ENCODE measurements at places on chromosomes 6 and 20.
A peak's percentile ranks its signal among the peaks of the same experiment; 100 is the strongest.

DNA sequence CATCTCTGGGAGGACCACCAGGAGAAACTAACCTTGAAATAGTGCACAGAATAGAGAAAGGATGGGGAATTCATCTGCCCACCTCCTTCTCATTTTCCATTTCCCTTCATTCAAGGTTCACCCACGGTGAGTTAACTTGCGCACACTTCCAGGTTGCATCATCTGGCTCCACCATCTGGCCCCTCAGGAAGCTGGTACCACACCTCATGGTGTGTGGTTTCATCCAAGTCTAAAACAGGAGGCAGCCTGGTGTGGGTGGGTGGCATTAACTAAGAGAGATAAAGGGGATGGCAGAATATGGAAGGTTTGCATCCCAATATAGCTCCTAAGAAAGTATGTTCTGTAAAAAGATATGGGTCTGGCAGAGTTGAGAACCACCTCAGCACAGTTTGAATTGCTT, 3.8 kb downstream of the ZNF334 start:
- peak; percentile 52 for DNase-seq

DNA sequence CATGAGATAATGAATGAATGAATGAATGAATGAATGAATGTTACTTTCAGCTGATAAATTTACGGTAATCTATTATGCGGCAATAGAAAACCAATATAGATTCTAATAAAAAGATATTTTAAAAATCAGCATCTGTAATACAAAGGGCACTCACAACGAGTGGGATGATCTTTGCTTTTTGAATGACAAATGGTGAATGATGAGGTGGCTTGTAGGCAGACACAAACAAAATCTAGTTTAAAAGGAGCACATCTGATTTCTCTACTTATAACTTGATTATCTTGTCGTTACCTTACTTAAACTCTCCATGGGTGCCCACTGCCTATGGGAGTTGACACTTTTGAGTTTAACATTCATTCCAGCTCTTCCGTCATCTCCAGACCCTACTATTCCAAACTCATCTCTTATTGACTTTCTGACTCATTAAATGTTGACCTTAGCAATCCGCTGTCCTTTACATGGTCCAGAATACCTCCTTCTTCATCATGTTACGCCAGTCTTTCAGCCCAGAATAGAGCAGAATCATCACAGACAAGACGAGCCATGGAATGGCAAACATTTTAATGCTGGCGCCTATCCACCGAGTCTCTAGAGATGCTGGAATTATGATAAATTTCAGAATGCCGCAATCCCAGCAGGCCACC, 41.3 kb downstream of the NHLRC1 start:
- DNase-seq, result no peak

DNA sequence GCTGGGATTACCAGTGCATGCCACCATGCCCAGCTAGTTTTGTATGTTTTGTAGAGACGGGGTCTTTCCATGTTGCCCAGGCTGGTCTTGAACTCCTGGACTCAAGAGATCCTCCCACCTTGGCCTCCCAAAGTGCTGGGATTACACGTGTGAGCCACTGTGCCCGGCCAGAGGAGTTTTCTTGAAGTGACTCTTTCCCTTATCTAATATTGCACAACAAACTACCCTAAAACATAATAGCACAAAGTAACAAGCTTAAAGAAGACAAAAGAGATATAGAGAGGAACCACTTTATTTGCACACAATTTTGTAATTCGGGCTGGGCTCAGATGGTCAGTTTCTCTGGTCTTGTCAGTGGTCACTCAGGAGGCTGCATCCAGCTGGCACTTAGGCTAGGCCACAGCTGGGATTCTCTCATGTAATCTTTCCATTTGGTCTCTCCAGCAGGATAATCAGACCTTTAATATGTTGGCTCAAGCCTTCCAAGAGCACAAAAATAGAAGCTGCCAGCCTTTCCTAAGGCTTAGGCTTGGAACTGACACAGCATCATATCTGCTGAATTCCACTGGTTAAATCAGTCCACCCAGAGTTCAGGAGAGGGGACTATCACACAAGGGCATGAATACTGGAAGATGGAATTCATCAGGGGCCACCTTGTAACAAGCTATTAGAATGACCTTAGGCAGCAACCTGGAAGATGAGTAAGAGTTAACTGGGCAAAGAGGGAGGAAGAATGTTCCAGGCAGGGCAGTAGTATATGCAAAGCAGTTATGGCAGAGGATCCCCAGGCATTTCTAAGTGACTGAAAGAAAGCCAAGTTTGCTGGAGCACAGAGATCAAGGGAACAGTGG, 56.7 kb upstream of the PNRC1 start:
- DNase-seq, result no peak

DNA sequence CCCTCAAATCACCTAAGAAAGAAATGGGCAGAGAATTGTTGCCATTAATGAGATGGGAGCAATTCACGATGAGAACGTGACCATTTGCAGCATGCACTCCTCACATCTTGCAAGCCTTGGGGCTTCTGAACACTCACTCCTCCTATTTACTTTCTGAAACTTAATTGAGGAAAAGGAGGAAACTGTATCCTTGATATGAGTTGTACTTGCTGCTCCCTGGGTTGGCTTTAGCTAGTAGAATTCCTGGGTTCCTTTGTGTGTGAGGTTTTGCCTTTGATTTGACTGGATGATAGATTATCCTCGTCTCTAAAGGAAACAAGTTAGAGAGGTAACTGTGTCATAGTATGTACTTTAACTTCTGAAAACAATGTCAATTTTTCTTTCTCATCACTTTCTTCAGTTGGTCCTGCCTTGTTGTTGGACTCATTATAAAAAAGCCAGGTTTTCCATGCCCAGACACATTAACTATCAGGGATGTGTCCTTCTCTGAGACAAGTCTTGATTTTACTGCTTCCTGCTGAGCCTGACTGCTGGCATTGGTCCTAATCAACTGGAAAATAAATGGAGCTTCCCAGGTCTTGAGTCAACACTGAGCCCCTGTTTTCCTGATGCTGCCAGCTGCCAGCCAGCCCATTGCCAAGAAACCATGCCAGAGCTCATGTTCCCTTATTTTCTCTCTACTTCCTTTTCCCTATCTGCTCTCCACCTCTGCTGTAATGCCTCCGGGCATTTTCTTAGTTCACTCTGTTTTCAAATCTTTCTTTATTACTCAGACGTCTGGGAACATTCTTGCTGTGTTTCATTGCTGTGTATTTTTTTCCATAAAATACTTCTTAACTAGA, 6.0 kb upstream of the MRAP2 start:
- no peak for DNase-seq

DNA sequence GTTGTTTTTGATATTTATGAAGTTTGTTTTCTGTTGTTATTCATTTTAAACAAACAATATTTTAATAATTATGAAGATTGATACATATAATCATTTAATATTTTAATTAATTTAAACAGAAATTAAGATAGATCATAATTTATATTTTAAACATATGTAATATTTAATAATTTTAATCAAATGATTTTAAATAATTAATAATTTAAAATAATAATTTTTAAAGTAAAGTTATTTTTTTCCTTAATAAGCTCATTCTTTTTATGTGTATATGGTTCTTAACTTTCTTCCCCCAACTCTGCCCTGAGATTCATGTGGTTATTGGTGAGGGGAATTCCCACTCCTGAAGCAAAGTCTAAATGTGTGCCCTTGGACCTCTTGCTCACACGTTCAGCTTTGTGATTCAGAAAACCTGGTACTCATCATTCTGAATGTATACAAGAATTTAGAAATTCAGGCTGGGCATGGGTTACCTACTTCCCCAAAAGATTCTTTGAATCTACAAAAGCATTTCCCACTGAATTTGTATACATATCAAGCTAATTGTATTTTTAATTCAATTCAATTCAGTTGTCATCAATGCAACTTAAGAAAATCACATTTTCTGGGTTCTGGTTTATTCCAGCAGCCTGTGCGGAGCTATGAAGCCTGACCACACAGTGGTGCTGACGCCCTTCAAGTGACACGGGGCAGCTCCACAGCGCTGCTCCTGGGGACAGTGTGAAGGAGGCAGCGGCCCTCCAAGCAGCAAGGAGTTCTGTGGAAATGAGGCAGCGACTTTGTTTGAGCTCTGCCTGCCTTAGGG, 168.9 kb upstream of the UST start:
- DNase-seq, result peak; percentile 79

GRCh38 chr20:22411627-22412450, 172.5 kb downstream of the FOXA2 start:
- no peak for DNase-seq

GRCh38 chr6:22614547-22614946, 45.2 kb downstream of the HDGFL1 start:
- no peak for DNase-seq

Measured in posterior cingulate gyrus (tissue), 11 donors.